Stimulated activated CD4-positive, alpha-beta T cell treated with anti-CD3 and anti-CD28 coated beads, Interleukin-12 subunit alpha, Interleukin-12 subunit beta, amount 100 ng/mL, for 24 hours (primary cell): ENCODE measurements at places on chromosomes 16 and 17.

DNA sequence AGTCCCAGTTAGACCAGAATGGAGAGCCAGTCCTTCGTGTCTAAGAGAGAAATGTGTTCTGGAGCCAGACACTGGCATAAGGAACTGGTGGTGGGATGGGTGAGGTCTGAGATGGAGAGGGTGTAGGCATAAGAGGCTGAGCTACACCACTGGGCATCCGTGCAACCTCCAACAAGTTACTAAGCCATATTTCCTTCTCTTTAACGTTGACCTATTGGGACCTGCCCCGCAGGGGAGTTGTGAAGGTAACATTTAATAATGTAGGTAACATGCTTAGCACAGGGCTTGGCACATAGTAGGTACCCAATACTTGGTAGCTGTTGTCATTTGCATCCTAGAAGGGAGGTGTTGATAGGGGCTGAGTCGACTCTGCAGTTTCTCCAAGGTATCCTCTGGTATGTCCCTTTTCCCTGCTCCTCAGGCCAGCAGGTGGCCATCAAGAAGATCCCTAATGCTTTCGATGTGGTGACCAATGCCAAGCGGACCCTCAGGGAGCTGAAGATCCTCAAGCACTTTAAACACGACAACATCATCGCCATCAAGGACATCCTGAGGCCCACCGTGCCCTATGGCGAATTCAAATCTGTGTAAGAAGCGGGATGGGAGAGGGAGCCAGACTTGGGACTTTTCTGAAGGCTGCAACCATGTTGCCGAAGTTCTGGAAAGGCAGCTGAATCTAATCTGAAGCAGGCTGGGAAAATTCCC lies 1.2 kb downstream of the MAPK7 start:
- DNase-seq = no peak

DNA sequence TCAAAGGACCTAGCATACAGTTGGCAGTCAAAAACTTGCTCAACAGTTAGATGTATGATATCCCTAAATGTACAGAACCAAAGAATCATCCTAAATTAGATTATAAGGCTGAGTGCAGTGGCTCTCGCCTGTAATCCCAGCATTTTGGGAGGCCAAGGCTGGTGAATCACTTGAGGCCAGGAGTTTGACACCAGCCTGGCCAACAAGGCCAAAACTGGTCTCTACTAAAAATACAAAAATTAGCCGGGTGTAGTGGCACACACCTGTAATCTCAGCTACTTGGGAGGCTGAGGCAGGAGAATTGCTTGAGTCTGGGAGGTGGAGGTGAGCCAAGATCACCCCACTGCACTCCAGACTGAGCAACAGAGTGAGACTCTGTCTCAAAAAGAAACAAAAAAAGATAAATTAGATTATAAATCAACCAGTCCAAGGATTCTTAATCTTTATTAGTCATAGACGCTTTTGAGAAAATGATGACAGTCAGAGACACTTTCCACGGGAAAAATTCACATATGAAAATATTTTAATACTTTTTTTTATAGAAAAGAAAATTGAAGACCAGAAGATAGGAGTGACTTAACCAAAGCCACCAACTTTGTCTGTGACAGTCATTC lies 77.6 kb downstream of the MMD start:
- DNase-seq = no peak

DNA sequence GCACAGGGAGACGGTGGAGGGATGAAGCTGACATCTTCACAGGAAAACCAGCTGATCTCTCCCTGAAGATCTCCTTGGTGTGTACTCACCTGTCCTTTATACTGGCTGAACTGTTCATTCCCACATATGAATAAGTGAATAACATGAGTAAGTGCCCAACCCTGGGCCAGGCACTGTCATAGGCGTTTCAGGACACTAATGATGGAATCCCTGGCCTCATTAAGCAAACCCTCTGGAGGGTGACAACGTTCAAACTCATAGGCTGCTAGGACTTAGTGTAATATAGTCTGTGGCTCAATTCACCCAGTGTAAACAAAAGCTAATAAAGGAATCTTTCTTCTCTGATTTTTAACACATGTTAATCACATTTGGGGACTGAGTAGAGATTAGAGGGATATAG lies 24.5 kb downstream of the GAS7 start:
- DNase-seq = no peak

- DNase-seq = no peak
Measured at GRCh38 chr17:82884341-82884969, 44.6 kb upstream of the ZNF750 start.

DNA sequence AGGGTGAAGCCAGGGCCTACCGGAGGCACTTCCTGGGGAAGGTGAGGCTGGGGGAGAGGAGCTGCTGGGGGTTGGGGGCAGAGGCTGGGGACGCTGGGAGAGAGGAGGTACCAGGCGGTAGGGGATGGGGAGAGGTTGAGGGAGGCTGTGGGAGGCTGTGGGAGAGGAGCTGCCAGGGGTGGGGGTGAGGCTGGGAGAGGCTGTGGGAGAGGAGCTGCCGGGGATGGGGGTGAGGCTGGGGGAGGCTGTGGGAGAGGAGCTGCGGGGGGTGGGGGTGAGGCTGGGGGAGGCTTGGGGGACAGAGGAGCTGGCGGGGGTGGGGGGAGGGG lies 99.4 kb downstream of the OR1D5 start:
- DNase-seq = no peak

- DNase-seq = no peak
Measured at GRCh38 chr16:28580726-28581315, 16.0 kb downstream of the SULT1A2 start.

- no peak for DNase-seq
Measured at GRCh38 chr17:63116228-63116627, 150.2 kb downstream of the TANC2 start.

- DNase-seq = no peak
Measured at GRCh38 chr17:80981062-80981902, 10.4 kb upstream of the CHMP6 start.

GRCh38 chr17:80761110-80761871 lies 216.7 kb downstream of the RPTOR start:
- peak; percentile 59 for DNase-seq

DNA sequence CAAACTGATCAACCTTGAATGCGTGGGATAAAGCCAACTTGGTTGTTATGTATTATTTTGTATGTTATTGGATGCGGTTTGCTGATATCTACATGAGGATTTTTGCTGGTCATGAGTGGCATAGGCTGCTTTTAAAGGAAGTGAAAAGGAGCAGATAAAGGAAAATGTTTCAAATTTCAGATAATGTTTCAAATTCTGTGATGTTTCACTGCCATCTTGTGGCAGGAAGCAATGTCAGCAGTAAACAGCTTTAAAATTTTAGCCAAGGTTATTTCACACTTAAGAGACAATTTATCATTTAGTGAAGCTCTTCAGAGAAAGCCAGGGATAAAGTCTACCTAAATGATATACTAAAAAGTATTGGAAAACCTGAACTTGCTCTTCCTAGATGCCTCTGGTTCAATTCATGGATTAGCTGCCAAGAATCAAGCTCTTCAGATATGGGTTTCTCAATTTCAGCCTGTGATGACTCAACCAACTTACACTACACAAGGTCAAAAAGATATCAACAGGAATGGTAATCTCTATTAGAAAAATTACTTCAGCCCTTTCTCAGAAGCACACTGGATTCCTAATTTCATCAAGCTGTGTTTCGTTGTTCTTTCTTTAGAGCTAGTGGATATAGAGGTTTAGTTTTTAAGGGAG lies 136.0 kb upstream of the C17orf78 start:
- no peak for DNase-seq

DNA sequence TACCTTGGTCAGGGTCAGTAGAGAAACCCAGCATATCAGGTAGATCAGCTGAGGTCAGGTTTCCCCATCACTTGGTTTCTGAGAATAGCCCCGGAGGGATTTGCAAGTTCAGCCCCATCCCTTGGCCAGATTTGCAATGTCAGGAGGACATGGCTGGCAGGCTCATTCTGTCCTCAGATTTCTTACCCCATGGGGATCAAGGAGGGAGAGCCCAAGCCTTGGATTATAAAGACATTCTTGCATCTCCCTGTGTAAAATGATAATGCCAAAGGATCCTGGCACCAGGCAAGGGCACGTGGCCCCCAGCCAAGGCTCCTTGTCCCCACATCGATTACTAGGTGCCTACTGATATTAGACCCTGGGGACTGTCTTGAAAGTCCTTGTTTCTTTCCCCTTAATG lies 53.2 kb downstream of the MYH3 start:
- DNase-seq = no peak

DNA sequence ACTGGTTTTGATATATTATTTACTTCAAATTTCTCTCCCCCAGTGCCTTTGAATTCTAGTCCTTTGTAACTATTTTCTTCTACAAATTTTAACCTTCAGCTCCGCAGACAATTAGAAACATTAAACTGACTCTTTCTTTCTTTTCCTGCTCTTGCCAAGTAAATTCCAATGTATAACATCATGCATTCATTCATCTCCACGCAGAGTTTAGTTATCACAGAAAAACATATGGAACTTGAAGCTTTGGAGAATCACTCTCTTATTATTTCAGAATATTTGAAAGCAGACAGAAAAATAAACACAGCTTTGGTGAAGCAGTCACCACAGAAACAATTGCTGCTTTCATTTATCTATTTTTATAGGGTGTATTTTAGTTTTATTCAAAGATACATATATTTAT lies 778.7 kb upstream of the CDH8 start:
- no peak for DNase-seq

GRCh38 chr17:75590849-75591721 lies 3.5 kb downstream of the MYO15B start:
- no peak for DNase-seq

DNA sequence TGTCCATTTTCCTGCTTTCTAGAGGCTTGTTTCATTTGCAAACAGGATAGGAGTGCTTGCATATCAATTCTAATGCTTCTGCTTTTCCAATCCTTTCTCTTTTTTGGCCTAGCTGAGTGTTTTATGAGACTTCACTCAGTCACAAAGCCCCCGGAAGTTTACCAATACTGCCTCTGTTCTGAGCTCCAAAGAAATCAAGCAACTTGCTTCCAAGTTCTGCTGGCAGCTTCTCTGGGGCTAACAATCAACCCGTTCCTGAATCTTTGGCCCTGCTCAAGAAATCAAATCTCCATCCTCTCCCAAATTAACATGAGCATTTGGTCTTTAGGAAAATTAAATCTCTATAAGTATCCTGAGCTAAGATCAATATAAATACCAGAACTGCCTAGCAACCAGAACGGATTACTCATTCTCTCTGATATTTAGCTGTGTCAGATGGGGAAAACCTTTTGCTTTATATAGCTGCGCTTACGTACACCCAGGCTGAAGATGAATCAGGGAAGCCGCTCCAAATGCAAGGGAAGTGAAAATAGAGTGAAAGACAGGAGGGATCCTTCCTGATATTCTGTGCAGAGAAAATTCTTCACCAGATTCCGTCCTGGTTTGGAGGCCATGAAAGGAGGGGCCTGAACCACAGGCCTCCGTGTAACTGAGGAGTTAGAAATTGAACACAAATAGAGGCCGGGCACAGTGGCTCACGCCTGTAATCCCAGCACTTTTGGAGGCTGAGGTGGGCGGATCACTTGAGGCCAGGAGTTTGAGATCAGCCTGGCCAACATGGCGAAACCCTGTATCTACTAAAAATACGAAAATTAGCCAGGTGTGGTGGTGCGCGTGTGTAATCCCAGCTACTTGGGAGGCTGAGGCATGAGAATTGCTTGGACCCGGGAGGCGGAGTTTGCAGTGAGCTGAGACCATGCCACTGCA lies 23.3 kb upstream of the GRB2 start:
- DNase-seq = no peak

- no peak for DNase-seq
Measured at GRCh38 chr17:48330887-48331286, 99.1 kb downstream of the SKAP1 start.

DNA sequence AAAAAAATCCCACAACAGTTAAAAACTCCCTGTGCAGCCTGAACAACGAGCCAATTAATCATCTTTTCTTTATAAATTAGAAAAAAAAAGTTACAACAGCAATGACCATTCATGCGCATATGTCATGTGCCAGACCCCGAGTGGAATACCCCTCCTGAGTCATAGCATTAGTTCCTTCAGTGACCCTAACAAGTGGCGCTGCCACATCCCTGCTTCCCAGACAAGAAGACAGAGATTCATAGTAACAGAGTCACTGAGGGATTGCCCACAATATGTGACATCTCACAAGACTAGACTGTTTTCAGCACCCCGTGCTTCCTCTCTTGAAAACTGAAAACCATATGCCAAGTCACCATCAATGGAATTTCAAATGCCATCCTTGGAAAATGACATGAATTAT lies 7.9 kb downstream of the UMOD start:
- no peak for DNase-seq

DNA sequence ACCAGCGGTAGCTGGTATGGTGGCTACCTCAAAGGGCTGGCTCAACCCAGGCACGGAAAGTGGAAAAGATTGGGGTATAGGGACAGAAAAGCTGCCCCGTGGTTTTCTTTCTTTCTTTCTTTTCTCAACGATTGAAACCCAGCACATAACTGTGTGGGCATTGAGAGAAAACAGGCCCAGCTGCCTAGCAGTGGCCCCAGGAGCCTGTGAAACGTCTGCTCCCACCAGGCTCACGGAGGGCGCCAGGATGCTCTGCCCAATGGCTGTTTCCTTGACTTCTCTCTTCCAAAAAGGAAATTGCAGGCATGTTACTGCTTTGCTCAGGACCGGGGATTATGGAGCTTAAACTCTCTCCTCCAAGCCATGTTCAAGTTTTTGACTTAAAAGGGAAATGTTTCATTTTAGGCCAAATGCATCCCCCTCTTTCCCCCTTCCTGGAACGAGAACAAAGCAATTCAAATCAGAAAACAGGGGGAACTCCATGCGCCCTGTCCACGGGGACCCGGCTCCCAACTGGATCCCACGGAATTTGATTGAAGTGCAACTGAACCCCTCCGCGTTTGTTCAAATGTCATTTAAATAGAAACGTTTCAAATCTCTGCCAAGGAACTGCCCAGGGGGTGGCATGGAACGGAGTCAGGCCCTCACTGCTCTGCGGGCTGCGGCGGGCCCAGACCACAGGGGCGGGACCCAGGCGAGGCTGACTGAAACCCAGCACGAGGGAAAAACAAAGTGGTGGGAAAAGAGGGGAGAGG lies 133.5 kb downstream of the RGS9 start:
- no peak for DNase-seq

DNA sequence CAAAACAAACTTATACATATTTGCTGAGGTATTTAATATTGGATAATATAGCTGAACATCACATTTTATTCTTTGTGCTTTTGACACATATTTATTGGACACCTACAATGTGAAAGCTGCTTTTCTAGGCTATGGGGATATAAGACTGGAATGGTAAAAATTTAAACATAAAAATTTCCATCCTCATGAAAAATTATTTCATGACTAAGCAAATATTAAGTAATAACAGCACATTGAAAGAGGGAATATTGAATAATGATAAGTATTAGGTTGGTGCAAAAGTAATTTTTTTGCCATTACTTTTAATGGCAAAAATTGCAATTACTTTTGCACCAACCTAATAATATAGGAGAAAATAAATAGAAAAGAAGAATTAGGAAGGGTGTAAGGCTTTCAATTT lies 972.5 kb upstream of the CDH8 start:
- DNase-seq = no peak

- no peak for DNase-seq
Measured at GRCh38 chr17:4108397-4108796, 34.4 kb downstream of the ZZEF1 start.

- no peak for DNase-seq
Measured at GRCh38 chr17:50660887-50661345, 26.2 kb downstream of the ABCC3 start.
